ENCODE measurements at places on chromosomes 2 and 18.

DNA sequence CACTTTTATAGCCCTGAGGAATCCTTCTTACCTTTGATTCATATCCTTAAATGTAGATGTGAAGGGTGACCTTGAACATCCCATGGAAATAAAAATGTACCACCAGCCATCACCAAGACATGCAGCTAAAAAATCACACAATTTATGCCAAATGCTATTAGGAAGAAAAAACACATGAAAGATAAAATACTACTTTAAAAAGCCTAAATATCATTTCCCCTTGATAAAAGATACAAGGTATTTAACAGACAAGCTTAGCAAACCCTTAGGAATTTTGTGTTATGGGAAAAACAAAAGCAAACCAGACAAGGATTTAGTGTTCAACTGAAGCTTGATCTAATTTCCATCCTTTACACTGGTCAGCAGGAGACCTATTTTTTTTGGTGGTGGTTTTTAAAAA is 255.0 kb downstream of the ICOS start:
- no peak for DNase-seq

DNA sequence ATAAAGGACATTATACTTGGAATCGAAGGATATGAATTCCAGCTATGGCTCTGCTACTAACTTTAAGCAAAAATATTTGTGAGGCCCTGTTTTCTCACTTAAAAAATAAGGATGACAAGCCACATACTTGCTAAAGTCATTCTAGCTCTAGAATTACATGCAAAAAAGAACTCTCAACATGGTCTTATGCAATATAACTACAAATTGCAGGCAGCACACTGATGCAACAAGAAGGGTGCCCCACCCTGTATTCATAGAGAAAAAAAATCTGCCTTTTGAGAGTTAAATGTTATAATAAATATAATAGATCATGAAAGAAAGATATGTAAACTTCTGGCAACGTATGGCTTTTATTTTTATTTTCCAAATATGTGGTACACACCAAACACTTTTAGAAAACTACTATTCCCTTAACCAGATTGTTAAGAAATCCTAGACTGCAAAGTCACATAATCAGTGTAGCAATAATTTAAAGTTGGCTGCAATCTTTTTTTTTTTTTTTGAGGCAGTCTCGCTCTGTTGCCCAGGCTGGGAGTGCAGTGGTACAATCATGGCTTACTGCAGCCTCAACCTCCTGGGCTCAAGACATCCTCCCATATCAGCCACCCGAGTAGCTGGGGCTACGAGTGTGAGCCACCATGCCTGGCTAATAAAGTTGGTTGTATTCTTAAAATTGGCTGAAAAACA is 40.2 kb upstream of the WDSUB1 start:
- peak; percentile 65 for DNase-seq

- DNase-seq, result no peak
These were observed 1079.5 kb upstream of the CELF4 start for GRCh38 chr18:38644875-38645641.

GRCh38 chr2:236573066-236573929 is 3.7 kb downstream of the ACKR3 start:
- DNase-seq, result no peak

- no peak for DNase-seq
These were observed 28.1 kb downstream of the ADNP2 start for GRCh38 chr18:80137137-80137536.

DNA sequence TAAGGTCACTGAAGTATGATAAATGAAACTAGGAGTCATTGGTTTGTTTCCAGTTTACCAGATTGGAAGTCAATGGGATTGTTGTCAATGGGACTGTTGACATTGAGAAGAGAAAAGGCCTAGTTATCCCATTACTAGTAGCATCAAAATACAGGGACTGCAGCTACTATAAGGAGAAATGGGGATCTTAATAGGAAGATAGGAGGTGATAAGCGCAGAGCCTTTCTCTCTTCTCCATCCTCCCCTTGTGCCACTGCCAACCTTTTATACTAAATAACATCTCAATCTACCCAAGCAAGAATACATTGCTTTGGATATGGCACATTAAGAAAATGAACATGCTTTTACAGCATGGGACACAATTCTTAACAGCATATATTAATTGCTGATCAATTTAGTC is 10.5 kb upstream of the BBS5 start:
- no peak for DNase-seq

DNA sequence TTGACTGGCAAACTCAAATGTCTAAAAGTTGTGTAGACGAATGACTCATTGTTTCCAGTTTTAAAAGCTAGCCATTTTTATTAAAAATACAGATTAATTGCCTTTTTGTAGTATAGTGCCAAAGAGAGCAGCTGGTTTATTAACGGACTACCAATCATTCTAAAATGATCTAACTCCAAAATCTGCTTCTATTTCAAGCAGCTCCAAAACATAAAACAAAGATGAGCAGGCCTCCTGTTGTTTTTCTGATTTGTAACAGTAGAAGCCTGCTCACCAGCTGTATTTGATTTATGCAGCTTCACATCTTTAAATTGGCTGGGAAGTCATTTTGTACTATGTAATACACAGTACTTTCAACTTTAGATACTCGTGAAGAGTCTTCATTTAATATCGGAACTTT is 171.8 kb downstream of the UBR3 start:
- DNase-seq, result peak; percentile 51

- peak; percentile 72 for DNase-seq
These were observed 152.0 kb downstream of the SRBD1 start for GRCh38 chr2:45458909-45459563.
